ENCODE measurements at places on chromosomes 12 and 14. TPM values are rescaled to one million over a fixed set of nuclear protein-coding genes. Genes with fewer than 3 reads are reported as not detected.

DBX2 gene
- polyA plus RNA-seq, result not detected

GPR137C gene
- 0.97 TPM for polyA plus RNA-seq

CCDC184 gene
- polyA plus RNA-seq, result 0.24 TPM

FGD4 gene
- 4.7 TPM for polyA plus RNA-seq

CLEC2B gene
- 2.1 TPM for polyA plus RNA-seq

KRT80 gene
- 2.1 TPM for polyA plus RNA-seq

RND1 gene
- polyA plus RNA-seq, result 0.36 TPM

CLEC12A gene
- polyA plus RNA-seq, result not detected

SLC41A2 gene
- 3.6 TPM for polyA plus RNA-seq

KCNK13 gene
- polyA plus RNA-seq, result not detected

PTHLH gene
- 1.9 TPM for polyA plus RNA-seq

IKBIP gene
- polyA plus RNA-seq, result 51.8 TPM

RABGGTA gene
- 17.9 TPM for polyA plus RNA-seq

RNU4-1 gene
- polyA plus RNA-seq, result not detected

CATSPERB gene
- not detected for polyA plus RNA-seq

TMTC2 gene
- polyA plus RNA-seq, result 1.6 TPM

BHLHE41 gene
- 0.96 TPM for polyA plus RNA-seq

AICDA gene
- polyA plus RNA-seq, result not detected

ABCC9 gene
- polyA plus RNA-seq, result 2.0 TPM

ACOT6 gene
- polyA plus RNA-seq, result not detected

FAM234B gene
- polyA plus RNA-seq, result 6.1 TPM

All from AG04450 (cell line).